ENCODE measurements at places on chromosomes 6 and 20.
A peak's percentile ranks its signal among the peaks of the same experiment; 100 is the strongest.

- DNase-seq: no peak
Measured at GRCh38 chr6:31586599-31587281, 663 bp downstream of the LST1 start.

- DNase-seq: no peak
Measured at GRCh38 chr6:25558155-25558817, 93.7 kb upstream of the SCGN start.

DNA sequence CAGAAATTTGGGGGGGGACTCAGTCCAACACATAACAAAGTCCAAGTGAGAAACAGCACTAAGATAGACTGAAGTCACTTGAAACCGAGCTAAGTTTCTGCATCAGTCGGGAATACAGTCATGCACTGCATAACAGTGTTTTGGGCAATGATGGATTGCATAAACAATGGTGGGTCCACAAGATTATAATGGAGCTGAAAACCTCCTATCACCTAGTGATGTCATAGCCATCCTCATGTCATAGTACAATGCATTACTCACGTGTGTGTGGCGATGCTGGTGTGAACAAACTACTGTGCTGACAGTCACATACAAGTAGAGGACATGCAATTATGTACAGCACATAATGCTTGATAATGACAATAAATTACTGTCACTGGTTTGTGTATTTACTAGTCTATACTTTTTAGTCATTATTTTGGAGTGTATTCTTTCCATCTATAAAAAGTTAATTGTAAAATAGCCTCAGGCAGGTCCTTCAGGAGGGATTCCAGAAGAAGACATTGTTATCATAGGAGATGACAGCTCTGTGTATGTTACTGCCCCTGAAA is 154.5 kb upstream of the ECI2 start:
- DNase-seq: no peak

DNA sequence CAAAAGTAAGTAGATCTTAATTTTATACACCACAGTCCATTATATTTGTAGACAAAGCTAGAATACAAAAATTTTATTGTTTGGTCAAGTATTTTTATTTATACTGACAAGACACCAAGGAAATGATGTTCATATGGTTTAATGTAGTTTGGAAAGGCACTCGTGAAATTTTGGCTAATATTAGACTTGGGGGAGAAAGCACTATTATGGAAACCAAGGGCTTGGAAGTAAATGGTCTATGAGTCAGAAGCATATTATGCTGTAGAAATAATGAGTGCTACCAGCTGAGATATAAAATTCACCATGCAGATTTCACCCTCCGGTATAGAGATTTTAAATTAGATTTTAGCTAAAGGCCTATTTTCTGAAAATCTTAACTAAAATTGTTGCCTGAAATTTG is 233.6 kb downstream of the KCNQ5 start:
- no peak for DNase-seq

DNA sequence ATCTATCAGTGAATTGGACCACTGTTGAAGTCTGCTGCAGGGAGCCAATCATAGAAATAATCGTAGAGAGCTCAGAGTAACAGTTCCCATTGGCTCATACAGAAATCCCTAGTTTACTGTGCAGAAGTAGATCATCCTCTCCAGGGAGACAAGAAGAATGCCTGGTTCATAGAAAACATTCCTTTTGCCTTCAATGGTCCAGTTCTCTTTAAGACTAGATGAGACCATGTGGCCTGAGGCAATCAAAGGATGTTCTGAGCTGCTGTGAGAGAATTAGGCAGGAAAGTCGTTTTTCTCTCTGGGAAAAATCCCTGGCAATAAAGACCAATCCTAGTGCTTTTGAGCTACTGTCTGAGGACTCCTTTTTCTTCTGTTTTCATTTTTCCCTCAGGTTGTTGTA is 208.4 kb downstream of the CENPW start:
- DNase-seq: no peak

GRCh38 chr6:115551527-115551926 is 509.2 kb downstream of the FRK start:
- DNase-seq: no peak

DNA sequence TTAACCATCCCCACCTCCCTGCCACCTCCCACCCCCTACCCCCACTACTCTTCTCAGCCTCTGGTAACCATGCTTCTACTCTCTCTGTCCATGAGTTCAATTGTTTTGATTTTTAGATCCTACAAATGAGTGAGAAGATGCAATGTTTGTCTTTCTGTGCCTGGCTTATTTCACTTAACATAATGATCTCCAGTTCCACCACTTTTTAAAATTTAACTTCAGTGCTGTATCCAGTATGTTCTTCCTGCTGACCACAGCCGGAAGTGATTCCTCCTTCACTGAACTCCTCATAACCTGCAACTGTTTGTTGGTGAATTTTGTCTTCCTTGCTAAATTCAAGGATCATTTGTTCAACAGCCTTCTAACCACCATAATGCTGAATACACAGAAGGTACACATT is 3.9 kb downstream of the MAP7 start:
- DNase-seq: no peak

GRCh38 chr6:44217332-44218143 is 812 bp downstream of the MYMX start:
- peak; percentile 79 for DNase-seq

- DNase-seq: no peak
Measured at GRCh38 chr6:112695001-112695400, 347.9 kb downstream of the RFPL4B start.

DNA sequence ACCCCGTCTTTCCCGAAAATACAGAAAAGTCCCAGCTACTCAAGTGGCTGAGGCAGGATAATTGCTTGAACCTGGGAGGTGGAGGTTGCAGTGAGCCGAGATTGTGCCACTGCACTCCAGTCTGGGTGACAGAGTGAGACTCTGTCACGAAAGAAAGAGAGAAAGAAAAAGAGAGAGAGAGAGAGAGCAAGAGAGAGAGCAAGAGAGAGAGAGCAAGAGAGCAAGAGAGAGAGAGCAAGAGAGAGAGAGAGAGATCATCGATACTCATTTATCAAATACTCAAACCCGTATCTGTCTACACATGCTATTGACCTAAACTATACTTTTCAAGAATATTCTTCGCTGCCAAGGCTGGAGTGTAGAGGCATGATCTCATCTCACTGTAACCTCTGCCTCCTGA is 28.2 kb upstream of the SALL4 start:
- no peak for DNase-seq

DNA sequence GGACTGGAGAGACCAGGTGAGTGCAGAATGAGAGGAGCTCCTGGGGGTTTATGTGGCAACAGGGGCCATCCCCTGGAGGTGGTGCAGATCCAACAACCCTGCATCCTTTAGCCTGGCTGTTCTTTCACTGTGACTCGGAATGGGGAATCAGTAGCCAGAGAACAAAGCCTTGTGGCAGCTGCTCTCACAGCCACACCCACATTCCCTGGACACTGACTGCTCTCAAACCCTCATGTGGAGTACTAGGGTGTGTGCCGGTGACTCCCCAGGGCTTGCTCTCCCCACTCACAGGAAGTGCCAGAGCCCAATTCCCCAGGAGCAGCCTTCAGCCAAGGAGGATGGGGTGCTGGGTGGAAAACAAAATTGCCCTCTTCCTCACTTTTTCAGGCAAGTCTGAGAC is 30.2 kb upstream of the GGTLC1 start:
- no peak for DNase-seq

- DNase-seq: no peak
Measured at GRCh38 chr6:55820696-55821095, 54.7 kb downstream of the BMP5 start.

DNA sequence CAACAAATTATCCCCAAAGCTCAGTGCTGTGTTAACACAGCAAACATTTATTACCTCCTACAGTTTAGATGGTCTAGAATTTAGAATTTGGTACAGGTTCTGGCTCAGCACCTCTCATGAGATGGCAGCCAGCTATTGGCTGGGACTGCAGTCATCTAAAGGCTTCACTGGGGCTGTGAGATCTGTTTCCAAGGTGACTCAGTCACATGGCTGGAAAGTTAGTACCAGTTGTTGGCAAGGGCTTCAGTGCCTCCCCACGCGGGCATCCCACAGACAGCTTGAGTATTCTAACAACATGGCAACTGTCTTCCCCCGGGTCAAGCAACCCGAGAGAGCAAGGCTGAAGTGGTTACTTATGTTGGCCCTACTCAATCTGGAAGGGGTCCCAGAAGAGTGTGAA is 44.8 kb upstream of the F13A1 start:
- DNase-seq: no peak

GRCh38 chr6:120994573-120994967 is 339.7 kb downstream of the TBC1D32 start:
- no peak for DNase-seq

- DNase-seq: no peak
Measured at GRCh38 chr6:96016334-96017069, 728 bp downstream of the FUT9 start.

GRCh38 chr6:38364775-38365174 is 275.0 kb downstream of the BTBD9 start:
- DNase-seq: no peak

DNA sequence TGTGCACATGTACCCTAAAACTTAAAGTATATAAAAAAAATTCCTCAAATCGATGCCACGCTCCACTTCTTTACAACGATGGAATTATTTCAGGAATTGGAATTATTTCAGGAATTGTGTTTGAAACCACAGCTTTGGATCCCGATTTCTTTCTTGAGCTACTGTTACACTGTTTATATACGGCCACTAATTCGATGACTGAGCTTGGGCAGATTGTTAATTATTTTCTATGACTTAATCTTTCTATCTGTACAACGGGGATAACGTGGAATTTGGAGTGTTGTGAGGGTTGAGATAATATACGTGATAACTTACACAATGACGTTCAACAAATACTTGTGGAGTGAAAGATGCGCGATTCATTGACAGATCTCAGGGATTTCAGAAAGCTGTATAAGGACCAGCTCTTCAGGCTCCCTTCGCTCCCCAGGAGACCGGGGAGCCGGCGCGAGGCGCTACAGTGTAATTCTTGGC is 171.3 kb downstream of the SLC16A10 start:
- DNase-seq: no peak

DNA sequence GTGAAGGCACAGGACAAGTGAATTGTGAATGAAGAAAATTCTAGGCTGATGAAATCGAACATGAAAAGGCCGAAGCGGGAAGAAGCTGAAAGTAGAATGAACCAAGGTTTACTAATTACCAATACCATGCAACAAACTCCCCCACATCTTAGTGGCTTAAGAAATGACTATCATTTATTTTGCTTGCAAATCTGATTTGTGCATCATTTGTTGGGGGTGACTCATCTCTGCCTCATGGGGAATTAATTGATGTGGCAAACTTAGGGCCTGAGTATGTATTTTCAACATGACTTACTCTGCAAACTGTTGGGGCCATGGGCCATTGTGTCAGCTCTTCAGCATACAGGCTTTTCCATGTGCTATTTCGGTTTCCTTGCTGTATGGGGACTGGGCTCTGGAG is 26.8 kb downstream of the PPP1R14C start:
- DNase-seq: no peak

Measured in heart right ventricle (tissue), 16 donors.